ENCODE measurements at places on chromosomes 6 and 20.

- no peak for DNase-seq
Observed at GRCh38 chr20:56855708-56856107, 226.6 kb downstream of the TFAP2C start.

GRCh38 chr6:55836945-55837344, 38.4 kb downstream of the BMP5 start:
- no peak for DNase-seq

DNA sequence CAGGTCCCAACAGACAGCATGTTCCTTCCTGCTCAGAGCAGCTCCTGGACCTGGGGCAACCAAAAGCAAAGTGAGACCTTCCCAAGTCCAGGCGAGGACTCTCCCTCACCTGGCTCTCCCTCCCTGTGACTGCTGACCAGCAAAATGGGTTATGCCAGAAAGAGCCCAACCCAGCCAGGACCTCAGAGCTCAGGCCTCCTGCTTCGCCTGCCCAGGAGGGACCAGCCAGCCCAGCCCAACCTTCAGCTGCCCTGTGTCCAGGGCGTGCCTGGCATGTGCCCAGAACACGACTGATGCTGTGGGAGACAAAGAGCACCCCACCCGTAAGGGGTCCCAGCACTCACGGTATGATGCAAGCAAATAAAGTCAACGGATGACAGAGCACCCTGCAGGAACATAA, 74.0 kb upstream of the CST7 start:
- no peak for DNase-seq

DNA sequence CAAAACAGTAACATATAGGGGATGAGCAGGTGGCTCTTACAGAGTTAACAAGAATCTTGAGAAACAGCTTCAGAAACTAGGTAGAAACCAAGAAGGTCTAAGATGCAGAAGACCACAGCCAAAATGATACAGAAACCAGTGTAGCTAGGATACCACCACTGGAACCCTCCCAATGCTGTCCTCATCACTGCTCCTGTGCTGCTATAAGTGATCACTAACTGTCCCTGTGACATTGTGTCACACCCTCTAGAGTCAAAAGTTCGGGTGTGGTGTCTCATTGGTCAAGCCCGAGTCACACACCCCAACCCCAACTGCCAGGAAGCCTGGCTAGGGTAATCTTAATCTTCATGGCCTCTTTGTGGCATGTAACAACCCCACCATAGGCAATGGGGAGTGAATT, 153.1 kb downstream of the RCAN2 start:
- DNase-seq, result no peak

DNA sequence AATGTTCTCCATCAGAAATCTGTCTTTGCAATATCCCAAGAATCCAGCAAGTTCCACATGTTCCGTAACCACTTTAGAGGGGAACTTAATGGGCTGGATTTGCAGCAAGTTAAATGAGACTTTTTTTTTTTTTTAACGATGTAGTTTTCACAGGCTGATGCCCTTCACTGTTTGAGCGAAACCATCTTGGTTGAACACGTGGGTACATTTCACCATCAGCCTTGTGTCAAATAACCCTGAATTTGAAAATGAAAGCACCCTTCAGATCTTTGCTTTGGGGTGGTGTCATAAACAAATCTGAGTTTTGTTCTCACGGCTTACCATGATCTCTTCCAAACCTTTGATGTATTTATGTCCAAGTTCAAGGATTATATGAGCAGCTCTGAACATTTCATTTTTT, 73.7 kb upstream of the EXOC2 start:
- no peak for DNase-seq

- no peak for DNase-seq
Observed at GRCh38 chr6:110233770-110234374, 53.6 kb downstream of the CDC40 start.

- DNase-seq, result peak; percentile 66
Observed at GRCh38 chr20:6053776-6054688, at the start of gene LRRN4. LRRN4 (minus strand) TSS chr20:6054060; CDS start chr20:6052799, 1,261 bp downstream.

DNA sequence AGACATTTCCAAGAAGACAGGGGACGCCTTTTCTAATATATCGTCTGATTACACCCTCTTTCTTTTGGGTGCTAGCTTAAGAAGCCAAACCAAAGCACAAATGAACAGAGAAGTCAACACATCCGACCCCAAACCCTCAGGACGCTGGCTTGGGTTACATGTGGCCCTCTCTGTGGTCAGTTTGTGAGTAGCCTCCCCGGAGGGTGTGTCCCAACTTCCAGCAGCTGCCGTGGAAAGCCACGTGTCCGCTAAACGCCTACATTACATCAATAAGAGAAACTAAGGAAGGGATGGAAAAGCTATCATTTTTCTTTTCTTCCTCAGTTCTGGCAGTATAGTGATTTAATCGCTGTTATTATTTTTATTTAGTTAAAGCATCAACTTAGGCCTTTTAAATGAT, 487 bp upstream of the BMP6 start:
- no peak for DNase-seq

GRCh38 chr6:42471142-42471541, 19.4 kb upstream of the TRERF1 start:
- no peak for DNase-seq

DNA sequence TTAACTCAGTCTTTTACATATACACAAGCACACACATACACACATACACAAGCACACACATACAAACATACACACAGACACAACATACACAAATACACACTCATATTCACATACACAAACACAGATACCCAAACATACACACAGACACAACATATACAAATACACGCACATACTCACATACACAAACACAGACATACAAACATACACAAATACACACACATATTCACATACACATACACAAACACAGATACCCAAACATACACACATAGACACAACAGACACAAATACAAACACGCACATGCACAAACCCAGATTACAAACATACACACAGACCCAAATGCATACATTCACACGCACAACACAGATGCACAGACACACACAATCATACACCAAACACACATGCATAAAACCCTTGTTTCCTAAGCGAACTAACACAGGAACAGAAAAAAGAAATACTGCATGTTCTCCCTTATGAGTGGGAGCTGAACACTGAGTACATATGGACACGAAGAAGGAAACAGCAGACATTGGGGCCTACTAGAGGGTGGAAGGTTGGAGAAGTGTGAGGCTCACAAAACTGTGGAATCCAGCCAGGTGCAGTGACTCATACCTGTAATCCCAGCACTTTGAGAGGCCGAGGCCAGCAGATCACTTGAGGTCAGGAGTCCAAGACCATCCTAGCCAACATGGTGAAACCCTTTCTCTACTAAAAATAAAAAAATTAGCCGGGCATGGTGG, 34.2 kb downstream of the PIM1 start:
- DNase-seq, result no peak

DNA sequence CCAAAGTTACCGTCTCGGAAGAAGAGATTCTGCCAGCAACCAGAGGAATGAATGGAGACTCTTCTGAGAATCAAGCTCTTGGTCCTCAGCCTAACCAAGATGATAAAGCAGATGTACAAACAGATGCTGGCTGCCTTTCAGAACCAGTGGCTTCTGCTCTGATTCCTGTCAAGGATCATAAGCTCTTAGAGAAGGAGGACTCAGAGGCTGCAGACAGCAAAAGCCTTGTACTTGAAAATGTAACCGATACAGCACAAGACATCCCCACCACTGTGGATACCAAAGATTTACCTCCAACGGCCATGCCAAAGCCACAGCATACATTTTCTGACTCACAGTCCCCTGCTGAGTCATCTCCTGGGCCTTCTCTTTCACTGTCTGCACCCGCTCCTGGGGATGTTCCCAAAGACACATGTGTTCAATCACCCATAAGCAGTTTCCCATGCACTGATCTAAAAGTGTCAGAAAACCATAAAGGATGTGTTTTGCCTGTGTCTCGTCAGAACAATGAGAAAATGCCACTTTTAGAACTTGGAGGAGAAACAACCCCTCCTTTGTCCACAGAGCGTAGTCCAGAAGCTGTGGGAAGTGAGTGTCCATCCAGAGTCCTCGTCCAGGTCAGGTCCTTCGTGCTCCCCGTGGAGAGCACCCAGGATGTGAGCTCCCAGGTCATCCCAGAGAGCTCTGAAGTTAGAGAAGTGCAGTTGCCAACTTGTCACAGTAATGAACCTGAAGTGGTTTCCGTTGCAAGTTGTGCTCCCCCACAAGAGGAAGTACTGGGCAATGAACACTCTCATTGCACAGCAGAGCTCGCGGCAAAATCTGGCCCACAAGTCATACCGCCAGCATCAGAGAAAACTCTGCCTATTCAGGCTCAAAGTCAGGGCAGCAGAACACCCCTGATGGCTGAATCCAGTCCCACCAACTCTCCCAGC, 109.6 kb downstream of the RTN4IP1 start:
- DNase-seq, result no peak

GRCh38 chr6:52375780-52376556, 14.0 kb downstream of the PAQR8 start:
- DNase-seq, result no peak

GRCh38 chr20:45164906-45165305, 9.8 kb upstream of the PI3 start:
- DNase-seq, result no peak

GRCh38 chr6:56370127-56370540, 122.8 kb upstream of the COL21A1 start:
- DNase-seq, result peak; percentile 82

Measured in NCI-H526 (cell line).